ENCODE measurements at places on chromosomes 11 and 22.

DNA sequence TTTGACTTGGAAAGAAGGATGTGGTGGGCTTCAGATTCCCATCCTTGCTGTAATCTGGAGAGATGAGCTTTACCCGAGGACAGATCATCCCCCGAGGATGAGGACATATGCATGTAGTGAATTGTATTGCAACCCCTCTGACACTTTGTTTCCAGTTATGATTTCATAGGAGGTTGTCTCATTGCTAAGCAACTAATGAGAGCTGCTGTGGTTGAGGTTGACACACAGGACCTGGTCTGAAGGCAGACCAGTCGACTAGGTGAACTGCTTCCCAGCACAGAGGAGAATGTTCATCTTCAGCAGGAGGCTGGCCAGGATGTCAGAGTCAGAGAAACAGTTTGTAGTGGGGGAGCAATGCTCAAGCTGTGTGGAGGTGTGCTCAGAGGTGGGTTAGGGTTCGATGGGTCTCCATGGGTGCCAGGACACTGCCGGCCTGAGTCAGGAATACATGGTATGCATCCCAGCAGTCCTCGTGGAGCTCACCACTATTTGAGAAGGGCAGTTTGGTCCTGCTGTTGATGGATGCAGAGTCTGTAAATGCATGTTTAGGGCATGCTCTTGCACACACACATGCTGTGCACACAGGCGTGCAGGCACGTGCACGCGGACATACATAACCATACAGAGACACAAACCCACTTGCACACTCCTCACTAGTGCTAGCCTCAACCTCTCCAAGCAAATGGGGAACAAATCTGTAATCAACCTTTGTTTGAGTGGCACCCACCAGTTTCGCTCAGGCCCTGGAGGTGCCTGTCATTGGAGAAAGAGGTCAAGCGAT, 153.7 kb downstream of the TBC1D22A start:
- DNase-seq, result no peak

DNA sequence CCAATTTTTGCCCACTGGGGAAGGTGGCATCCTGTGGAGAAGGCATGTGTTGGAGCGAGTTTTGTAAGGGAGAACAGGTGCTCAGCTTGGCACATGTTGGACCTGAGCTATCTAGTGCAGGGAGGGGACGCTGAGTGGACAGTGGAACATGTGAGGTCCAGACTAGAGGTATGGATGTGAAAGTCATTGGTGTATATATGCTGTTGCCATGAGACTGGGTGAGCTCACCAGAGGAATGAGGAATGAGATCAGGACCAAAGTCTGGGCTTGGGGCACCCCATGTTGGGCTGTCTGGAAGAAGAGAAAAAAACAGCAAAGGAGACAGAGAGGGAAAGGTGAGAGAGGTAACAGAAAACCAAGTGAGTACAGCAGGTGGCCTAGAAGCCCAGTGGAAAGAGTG, 12.3 kb upstream of the SYT7 start:
- DNase-seq, result no peak

DNA sequence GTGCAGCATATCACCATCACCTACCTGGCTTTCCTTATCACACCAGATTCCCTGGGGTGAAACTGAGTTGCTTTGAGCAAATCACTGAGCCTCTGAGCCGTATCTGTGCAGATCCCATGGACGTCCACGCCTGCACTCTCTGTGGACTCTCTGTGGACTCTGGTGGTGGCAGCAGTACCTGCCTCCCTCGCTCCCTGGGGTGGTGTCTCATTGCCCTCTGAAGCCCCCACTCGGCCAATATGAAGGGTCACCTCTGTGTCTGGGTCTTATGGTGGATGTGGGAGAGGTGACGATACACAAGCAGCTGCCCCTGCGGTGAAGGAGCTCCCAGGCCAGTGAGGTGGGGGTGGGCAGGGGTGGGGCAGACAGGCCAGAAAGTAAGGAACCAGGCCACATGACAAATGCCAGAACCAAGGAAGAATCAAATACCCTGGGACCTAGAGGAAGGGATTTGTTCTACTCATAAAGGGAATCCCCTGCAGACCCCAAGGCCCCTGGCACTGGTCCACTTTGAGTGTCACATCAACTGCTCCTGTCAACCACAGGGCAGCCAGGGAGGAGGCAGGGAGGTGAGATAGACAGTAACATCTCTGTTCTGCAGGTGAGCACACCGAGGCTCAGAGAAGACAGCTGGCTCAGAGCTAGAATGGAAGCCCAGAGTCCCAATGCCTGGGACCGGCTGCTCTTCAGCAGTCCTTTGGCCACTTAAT, 9.2 kb upstream of the CHST1 start:
- DNase-seq, result no peak

DNA sequence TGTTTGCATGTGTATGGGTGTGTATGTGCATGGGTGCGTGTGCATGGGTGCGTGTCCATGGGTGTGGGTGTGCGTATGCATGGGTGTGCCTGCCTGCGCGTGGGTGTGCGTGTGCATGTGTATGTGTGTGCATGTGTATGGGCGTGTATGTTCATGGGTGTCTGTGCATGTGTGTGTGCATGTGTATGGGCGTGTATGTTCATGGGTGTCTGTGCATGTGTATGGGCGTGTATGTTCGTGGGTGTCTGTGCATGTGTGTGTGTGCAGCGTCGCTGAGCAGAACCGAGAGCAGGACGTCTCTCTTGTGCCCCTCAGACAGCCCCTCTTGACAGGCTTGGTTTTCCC, 13.9 kb downstream of the IL17REL start:
- no peak for DNase-seq

DNA sequence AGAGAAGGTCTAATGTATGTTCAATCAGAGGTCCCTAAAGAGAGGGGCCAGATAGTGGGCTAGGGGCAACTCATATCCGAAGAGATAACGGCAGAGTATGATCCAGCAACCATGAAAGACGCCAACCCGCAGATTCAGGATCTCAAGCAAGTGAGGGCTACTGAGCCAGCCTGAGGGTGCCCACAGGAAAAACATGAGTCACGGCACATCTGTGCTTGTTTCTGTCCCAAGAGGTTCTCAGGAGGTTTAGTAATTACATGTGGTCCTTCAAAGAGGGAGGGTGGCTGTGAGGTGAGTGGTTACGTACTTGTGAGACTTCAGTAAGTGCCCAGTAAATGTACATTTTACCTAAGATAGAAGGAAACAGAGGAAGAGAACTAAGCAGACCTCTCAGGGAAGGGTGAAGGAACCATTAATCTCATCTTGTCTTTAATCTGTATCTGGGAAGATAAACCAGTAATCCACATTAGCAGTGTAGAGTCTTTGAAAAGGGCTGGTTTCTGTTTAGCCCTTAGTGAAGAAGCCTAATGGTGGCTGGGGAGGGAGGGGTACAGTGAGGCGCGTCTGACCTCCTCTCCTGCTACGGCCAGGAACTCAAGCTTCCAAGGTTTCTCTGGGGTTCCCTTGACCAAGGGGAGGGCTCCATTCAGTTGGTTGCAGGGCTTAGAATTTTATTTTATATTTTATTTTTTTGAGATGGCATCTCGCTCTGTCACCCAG, 10.2 kb downstream of the SIRT3 start:
- peak; percentile 93 for DNase-seq

DNA sequence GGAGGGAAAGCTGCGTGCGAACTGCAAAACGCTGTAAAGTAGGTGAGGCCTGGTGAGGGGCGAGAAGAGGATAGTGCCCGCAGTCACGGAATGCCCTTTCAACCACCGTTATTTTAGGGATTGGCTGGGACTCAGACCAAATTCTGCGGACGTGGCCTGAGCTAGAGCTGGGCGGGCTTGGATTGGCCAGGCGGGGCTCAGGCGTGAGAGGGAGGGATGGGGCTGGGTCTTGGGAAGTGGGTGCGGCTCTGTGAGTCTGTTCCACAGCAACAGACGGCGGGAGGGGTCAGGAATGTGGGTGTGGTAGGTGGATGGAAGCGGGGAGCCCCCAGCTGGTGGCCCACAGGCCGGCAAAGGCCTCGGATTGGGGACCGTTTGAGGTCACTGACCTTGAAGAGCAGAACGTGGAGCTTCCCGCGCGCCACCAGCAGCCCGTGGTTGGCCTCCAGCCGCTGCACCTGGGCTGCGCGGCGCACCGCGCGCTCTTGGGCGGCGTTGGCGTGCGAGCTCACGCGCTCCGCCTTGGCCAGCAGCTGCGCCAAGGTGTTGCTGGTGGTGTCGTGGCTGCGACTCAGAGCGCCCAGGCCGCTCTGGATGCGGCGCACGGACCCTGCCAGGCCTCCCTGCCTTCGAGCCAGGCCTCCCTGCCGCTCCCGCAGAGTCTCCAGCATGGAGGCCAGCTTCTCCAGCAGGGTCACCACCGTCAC, 444 bp downstream of the CAVIN3 start:
- no peak for DNase-seq

DNA sequence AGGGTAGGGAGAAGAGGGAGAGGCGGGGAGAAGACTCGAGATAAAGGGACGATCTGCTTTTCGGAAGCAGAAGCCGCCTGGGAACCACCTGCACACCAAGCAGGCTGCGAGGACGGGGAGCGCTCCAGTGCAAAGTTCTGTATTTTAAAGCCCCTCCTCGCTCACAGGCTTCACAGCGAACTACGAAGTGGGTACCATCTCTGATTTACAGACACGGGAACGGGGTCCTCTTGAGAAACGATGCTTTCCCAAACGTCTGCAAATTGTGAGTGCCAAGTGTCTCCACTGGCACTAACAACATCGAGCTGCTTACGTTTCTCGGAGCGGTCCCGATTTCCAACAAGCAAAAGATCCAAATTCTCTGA, 700 bp upstream of the STX3 start:
- DNase-seq, result peak; percentile 58

DNA sequence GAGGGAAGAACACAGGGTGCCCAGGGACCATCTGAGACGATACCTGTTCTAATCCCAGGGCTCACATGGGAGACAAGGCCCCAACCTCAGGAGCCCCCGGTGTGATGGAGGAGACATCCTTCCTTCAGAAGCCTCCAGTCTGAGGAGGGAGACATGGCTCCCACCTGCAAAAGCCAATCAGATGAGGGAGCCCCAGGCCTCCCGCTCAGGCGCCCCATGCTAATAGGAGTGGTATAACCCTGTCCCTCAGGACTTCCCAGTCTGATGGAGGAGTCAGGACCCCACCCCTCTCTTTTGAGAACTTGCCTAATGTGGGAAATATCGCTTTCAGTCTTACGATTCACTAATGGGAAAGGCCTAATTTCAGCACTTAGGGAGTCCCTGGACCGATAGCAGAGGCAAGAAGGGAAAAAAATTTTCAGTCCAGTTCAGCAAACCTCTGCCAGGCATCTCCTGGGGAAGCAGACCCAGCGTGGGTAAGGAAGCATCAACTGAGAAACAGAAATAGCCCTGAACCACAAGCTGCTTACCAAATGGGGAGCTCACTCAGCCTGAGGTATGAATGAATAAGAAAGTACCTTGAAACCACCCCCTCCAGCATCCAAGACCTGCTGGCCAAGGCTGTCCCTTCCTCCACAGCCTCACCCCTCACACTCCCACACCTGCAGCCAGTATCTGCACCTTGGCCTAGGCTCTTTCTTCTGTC, 5.9 kb downstream of the ARRB1 start:
- DNase-seq, result no peak

GRCh38 chr11:96282625-96283220, 60.3 kb downstream of the MAML2 start:
- no peak for DNase-seq

- DNase-seq, result no peak
Observed at GRCh38 chr11:23078289-23078971, 218.2 kb upstream of the CCDC179 start.

All from NB4 (cell line).